ENCODE measurements at places on chromosomes 7 and 10.

DNA sequence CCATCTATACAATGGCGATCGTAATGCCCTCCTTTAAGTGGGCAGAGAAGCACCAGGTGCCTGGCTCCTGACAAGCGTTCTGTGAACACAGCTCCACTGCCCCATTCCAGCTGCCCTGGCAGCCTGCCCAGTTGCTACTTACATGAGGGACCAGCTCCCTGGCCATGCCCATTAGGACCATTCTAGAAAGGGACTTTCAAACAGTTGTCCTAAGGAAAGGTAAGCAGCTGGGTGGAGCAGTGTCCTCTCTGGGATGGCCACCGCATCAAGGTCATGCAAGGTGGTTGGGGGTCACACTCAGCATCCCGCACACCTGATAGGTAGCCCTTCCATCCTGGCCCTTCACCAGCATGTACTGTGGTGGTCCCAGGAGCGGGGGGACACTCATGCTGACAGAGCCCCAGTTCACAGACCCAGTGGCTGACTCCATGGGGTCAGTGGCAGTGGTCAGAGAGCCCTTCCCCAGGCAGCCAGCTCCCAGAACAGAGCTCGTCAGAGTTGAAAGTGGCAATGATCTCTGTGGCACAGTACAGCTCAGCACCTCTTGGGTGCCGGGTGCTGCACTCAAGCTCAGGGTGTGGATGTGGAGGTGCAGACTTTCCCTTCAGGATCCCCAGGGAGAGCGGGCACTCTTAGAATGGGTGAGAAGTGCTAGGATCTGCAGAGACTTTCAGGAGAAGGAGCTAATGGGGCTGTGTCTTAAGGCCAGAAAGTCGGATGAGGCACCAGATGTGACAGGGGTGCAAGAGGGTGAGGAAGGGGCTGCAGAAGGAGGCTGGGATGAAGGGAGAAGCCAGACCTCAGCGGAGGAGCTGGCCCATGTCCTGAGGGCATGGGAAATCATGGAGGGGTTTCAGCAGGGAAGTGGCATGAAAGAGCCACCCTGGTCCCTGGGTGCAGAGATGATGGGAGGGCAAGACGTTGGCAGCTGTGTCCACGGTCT lies 10.9 kb downstream of the MMRN2 start:
- DNase-seq = no peak

DNA sequence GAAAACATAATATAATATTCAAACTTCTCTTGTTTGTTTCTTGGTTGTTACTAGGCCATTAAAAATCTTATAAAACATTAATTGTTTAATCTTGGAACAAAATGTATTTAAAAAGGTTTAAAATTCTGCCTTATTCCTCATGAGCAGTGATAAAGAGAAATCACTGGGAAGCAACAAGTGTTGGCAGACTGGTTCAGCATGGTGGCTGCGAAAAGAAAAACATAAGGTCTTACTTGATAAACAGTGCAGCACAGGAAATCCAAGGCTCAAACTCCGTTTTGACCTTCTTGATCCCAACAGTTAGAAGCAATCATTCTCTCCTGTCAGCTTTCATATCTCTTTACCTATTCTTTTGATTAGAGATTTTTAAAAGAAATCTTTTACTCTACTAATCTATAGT lies 530.8 kb downstream of the CNTNAP2 start:
- no peak for DNase-seq

GRCh38 chr10:127619546-127620325 lies 70.6 kb downstream of the NPS start:
- no peak for DNase-seq

- DNase-seq = no peak
These were observed 7.3 kb downstream of the SFRP5 start for GRCh38 chr10:97764519-97764931.

GRCh38 chr10:17286562-17287550 lies 58.8 kb downstream of the VIM start:
- no peak for DNase-seq

GRCh38 chr10:11156480-11156879 lies 138.8 kb downstream of the CELF2 start:
- no peak for DNase-seq

DNA sequence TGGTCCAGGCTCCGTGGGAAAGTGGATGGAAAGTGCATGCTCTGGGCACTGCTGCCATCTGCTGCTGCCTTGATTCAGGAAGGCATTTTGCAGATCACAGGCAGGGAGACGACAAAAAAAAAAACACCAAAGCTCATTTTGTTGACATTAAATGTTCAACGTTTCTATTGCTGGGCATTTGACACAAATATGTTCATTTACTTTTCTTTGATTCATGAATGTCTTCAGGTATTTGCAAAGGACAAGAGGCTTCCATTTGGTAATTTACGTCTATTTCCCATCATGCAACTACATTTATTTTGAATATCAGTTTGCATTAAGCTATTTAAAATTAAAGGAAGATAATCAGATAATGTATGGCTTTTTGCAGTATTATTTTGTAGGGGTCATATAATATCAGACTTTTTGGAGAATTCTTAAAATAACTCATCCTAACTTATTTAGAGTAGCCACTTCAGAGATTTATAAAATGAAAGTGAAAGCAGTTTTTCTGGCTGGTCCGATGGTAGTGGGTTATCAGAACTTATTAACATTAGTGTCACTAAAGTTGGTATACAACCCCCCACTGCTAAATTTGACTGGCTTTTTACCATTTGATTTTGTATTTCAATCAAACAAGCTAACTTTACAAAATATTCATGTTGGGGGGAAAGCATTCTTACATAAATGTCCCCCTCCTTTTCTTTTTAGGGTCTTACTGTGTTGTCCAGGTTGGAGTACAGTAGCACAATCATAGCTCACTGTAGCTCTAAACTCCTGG lies 65.3 kb downstream of the PDIA4 start:
- DNase-seq = peak; percentile 82

DNA sequence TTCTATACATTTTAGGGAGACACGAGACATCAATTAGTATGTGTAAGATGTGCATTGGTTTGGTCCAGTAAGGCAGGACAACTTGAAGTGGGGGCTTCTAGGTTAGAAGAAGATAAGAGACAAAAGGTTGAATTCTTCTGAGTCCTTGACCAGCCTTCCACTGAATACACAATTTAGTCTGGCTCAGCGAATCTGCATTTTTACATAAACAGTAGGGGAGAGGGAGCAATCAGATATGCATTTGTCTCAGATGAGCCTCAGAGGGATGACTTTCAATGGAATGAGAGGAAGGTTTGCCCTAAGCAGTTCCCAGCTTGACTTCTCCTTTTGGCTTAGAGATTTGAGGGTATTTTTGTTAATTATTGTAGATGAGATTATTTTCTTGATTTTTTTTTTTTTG lies 20.0 kb upstream of the C10orf90 start:
- DNase-seq = no peak

GRCh38 chr7:20276705-20277472 lies 53.8 kb upstream of the ITGB8 start:
- DNase-seq = no peak

GRCh38 chr10:99761365-99761764 lies 21.1 kb upstream of the ABCC2 start:
- DNase-seq = no peak

- peak; percentile 44 for DNase-seq
These were observed 24.3 kb downstream of the ZCCHC24 start for GRCh38 chr10:79420974-79421688.

DNA sequence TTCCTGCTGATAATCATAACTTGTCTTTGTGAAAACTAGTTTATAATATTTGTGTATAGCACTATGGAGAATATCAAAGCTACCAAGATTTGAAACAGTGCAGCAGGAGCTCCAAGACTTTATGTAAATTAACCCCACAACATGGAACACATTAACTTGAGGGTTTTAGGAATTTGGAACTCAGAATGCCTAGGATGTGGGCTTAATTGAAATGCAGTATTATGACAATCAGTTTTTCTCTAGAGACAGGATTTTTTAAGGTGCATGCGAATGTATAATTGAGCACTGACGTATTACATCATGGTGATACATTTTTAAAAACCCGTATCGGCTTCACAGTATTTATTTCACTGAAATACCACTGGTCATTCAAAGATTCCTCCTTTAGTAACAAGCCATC lies 313.1 kb upstream of the DGKB start:
- DNase-seq = no peak

GRCh38 chr7:123746931-123747488 lies 1.8 kb downstream of the WASL start:
- DNase-seq = peak; percentile 30

- peak; percentile 99 for DNase-seq
These were observed 312.0 kb upstream of the ZMIZ1 start for GRCh38 chr10:78756604-78757343.

GRCh38 chr10:124708922-124709520 lies 35.2 kb downstream of the FAM53B start:
- DNase-seq = no peak

GRCh38 chr10:66218981-66219587 lies 706.8 kb upstream of the LRRTM3 start:
- no peak for DNase-seq

GRCh38 chr7:148041156-148041555 lies 549.4 kb upstream of the C7orf33 start:
- DNase-seq = no peak

DNA sequence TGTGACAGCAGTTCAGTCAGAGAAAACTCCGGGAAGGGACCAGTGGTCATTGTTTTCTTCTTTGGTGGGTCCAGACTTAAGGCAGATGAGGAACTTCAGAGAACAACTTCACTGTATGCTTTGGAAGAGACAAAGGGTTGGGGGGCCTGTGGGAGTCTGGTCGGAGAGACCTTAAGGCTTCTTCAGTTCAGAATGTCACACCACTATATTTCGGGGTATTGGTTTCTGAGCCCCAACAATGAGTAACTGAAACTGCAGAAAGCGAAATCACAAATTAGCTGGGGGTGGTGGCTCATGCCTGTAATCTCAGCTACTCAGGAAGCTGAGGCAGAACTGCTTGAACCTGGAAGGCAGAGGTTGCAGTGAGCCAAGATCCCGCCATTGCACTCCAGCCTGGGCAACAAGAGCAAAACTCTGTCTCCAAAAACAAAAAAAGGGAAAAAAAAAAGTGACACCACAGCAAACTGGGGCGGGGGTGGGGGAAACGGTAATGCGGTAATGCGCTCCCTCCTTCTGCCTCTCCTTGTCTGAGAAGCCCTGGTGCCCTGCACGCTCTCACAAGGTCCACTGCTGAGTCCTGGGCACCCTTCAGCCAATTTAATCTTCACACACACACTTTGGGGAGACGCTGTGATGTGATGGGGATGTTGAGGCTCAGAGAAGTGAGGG lies 2.2 kb upstream of the ADIRF start:
- no peak for DNase-seq

DNA sequence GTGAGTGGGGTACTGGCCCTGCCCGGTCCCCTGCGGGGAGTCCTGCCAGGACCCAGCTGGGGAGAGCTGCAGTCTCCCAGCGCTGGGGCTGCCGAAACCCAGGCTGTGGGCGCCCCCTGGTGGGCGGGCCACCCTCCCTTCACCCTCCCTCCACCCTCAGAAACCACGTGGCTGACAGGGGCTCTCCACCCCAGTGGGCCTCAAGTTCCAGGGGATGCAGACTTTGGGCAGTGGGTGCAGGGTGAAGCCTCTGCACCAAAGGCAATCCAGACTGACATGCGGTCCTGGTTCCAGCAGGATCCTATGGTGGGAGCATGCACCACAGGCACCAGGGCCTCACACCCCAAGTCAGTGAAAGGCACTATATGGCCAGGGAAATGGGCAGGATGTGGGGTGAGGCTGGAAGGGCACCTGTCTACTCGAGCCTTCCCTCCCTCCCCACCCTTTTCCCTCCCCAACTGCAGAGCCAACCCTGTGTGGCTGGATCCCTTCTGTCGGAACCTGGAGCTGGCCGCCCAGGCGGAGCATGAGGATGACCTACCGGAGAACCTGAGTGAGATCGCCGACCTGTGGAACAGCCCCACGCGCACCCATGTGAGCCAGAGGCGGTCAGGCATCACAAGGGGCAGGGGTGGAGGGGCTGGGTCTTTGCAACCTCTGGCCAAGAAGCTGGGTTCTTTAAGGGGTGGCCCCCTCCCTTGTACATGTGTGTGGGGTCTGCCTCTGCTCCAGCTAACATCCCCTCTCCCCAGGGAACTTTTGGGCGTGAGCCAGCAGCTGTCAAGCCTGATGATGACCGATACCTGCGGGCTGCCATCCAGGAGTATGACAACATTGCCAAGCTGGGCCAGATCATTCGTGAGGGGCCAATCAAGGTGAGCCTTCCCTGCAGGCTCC lies 38.8 kb downstream of the PSAP start:
- peak; percentile 70 for DNase-seq

DNA sequence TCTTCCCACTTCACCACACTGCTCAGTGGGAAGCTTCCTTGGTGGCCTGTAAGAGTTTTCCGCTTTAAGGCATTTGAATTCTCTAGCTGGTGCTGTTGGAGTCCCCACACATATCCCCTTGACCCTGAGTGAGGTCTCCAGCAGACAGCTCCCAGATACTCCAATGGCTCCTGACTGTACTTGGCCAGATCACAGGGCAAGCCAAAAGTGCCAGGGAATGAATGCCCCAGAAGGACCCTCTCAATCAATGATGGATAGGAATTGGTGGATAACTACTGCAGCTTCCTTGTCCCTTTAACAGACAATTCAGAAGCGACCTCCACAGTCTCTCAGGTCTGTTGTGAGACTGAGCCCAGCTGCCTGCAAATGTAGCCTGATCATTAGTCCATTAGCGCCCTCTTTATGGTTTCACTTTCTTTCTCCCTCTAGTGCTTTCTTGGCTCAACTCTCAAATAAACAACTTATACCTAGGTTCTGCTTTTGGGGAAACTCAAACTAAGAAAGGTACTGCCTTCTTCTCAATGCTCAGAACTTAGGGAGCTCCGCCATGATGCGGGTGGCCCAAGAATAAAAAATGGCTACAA lies 283.0 kb downstream of the TCF7L2 start:
- no peak for DNase-seq

DNA sequence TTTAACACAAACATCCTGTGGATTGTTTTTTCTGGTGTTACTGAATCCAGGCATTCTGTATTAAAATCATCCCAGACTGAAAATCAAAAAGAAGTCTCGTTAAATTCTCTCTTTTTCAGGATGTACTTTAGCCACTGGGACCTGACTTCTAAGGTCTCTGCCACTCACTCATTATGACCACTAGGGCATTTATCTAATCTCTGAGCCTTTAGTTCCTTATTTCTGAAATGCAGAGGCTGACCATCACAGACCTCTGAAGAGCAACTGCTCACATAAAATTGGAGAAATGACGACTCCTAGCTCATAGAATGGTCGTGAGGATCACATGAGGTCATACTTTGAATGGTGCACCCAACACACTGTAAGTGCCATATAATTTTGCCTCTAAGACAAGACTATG lies 63.2 kb downstream of the KCNMA1 start:
- no peak for DNase-seq

All from GM23248 (cell line).